ENCODE measurements at places on chromosomes 5 and 9.

DNA sequence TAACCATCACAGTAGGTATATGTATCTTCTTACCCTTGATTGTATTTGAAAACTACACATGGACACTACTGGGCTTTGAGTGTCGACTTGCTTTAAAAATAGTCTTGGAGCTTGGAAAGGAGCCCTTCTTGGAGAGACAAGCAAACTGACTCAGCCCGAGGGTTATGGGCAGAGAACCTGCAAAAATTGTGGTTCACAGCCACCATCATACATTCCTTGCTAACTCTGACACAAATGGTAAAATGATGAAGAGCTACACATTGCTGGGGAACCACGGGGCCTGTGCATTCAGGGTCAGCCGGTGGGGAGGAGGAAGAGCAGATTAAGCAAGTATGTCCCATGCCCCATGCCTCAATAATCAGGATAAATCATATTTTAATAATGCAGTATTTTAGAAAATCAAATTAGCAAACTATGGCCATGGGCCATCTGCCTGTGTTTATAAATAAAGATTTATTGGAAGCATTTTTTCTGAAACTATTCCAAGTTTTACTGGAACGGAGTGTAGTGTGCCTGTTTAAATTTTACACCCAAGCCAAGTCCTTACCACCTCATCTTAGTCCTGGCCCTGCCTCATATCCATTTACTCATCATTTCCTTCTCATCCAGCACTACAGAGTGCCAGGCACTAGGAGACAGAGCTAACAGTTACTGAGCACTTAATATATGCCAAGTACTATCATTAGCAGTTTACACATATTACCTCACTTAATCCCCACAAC, 195.7 kb downstream of the PALM2AKAP2 start:
- DNase-seq, result no peak

- DNase-seq, result no peak
Observed at GRCh38 chr5:24747327-24747726, 102.5 kb upstream of the CDH10 start.

- DNase-seq, result no peak
Observed at GRCh38 chr5:92525131-92525530, 1055.9 kb downstream of the NR2F1-AS1 start.

- no peak for DNase-seq
Observed at GRCh38 chr9:106035806-106036205, 341.5 kb downstream of the TMEM38B start.

GRCh38 chr5:20129501-20129900, 141.5 kb upstream of the CDH18 start:
- no peak for DNase-seq

DNA sequence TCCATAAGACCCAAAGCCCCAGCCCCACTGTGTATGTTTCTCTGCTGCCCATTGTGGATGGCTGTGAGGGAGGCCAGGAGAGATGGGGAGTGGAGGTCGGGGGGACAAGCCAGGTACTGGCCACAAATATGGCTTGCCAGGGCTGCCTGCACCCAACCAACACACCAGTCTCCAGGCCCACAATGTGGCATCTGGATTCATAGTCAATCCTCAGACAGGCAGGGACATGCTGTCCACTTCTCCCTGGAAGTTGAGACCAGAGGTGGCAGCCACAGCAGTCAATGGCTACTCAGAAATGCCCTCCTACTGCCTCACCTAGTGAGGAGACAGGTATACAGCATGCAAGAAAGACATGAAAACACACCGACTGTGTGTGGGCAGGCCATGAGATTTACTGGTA, 61.2 kb upstream of the SLC25A51 start:
- DNase-seq, result no peak

GRCh38 chr5:92237896-92238295, 854.8 kb upstream of the ARRDC3 start:
- no peak for DNase-seq

DNA sequence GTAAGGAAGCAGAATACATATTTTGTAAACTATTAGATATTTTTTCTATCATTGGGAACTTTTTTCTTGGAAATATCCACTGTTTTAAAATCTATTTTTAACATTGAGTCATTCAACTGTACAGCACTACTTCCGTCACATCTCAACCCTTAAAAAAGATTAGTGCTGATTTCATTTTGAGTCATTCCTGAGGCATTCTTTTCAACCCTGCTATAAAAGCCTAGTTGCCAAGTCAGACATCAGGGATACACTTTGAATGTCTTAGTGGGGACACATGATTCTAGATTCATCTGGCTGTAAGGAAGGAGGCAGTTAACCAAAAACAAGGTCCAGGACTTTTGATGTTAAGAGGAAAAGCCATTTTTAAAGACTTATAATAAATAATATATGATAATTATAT, 160.9 kb downstream of the GIN1 start:
- DNase-seq, result no peak

DNA sequence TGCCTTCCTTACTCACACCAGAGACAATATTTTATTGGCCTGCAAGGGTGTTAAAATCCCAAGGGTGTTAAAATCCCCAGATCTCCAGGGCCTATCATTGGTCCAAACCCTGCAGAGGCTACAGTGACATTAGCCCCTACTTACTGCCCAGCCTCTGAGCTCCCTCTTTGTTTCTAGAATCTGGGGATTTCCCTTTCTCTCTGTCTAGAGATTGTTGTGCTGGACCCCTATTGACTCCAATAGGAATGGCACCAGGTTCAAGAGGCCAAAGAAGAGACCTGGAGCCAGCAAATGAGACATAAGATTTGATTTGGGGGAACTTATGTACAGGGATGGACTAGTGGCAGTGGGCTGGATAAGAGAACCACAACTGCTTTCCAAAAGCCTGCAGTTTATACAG, 53.3 kb upstream of the ZBED3 start:
- DNase-seq, result no peak

DNA sequence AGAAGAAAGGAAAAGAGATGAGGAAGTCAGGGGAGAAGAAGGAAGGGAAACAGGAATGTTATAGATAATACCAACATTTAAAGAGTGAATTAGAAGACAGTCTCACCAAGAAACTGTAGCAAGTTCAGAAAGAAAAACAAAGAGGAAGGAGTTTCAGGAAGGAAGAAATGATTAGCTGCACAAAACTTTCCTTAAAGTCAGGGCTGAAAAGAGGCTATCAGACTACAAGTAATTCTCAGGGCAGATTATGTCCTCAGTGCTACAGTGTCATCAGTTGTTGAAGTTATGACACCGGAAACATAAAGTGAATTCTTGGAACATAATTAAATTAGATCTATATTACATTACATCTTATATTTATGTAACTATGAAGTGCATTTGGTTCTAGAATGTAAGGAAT, 226.9 kb downstream of the ARRDC3 start:
- no peak for DNase-seq

DNA sequence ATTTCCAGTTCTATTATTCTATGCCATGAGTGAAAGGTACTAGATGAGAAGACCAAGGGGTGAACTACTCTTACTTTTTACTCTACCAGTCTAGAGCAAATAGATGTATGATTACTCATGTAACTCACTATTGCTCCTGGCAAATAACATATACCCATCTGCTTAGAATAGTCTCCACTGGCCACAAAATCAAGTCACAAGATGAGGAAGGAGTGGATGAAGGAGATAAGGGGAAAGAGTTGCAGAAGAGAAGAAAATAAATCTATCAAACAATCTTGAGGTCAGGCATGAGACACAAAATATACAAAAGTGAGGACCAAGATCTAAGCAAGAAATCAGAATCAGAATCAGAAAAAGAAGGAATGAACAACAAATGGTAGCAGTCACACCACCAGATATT, 13.7 kb upstream of the NR4A3 start:
- DNase-seq, result no peak

GRCh38 chr9:27362447-27363210, 65.7 kb upstream of the EQTN start:
- DNase-seq, result no peak

DNA sequence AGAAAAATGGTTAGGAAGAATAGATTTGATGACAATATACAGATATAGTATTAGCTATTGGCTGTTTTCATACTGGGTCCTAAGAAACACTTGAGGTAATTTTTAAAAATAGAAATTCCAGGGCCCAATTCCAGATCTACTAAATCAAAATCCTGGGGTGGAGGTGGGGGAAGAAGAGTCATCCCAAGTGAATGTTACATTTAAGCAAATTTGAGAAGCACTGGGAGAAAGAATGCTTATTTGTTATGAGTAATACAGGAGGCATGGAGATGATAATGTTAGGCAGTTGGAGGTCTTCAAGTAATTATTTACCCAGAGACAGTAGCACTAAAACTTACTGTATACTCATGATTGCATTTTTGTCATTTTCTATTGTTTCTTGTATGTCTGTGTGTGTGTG, 93.0 kb upstream of the DAB2 start:
- DNase-seq, result no peak

DNA sequence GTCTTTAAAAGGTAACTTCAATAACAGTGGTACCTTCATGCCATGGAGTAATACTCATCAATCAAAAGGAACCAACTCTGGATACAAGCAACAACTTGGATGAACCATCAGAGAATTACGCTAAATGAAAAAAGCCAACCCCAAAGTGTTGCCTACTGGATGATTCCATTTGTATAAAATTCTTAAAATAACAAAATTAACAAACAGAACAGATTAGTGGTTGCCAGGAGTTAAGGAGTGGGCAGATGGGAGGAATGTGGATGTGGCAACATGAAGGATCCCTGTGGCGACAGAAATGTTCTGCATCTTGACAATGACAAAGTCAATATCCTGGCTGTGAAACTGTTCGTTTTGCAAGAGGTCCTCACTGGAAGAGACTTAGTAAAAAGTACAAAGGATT, 50.5 kb downstream of the SPTLC1 start:
- no peak for DNase-seq

DNA sequence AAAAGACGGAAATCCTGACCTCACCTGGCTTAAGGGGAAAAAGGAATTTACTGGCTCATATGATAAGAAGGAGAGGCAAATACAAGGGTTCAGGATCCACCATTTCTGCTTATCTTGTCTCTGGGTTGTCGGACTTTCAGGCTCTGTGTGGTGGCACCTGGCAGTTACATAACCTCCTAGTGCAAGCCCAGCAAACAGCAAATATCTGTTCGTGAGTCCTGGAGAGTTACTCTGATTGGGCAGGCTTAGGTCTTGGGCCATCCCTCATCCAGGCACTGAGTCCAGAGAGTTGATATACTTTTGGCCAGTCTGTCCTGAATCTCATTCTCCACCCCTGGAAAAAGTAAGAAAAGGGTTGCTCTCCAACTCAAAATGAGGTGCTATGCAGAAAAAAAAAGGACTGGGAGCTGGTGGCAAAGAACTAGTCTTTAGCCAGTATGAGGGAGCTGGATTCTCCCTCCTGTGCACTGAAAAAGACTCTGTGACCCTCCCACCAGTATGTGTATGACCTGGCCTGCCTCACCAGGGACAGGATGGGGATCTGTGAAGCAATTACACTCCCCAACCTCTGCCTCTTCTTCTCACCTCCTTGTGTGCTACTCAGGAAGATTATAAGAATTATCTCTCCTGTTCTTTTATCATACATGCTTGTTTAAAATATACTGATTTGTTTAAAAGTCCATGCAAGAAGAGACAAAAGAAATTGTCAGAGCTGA, 282.9 kb downstream of the ARHGAP26 start:
- no peak for DNase-seq

DNA sequence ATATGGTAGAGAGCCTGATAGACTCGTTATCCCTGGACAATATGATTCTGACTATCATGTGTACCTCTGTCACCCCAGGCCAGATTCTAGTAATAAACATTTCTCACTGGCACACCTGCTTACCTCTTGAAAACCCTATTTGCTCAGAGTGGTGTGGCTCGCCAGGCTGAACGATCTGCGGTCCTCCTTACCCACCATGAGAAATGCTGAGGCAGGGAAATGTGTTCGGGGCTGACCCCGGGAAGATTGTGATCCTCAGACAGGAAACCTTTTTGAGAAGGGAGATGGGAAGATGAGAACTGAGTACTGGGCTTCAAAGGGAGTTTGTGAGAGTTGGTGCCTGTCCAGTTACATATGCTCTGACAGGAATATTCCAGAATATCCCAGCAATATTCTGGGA, 10.7 kb upstream of the PRXL2C start:
- no peak for DNase-seq

DNA sequence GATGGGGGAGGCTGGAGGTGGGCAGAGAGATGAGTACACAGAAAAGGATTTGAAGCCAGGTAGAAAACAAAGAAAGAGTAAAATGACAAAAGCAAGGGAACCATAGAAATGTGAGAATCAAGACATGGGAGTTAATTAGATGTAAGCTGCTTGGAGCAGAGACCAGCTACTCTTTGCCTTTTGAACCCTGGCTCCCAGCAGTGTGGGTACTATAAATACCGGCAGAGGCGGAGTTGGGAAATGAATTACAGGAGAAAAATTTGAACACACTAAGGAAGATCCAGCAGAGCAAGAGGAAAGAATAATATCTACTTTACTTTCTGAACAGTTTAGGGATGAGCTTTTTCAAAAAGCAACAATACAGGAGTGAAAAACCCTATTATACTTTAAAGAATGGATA, 36.5 kb downstream of the KIF24 start:
- DNase-seq, result no peak

GRCh38 chr5:57906671-57907070, 424.1 kb upstream of the ACTBL2 start:
- DNase-seq, result no peak

DNA sequence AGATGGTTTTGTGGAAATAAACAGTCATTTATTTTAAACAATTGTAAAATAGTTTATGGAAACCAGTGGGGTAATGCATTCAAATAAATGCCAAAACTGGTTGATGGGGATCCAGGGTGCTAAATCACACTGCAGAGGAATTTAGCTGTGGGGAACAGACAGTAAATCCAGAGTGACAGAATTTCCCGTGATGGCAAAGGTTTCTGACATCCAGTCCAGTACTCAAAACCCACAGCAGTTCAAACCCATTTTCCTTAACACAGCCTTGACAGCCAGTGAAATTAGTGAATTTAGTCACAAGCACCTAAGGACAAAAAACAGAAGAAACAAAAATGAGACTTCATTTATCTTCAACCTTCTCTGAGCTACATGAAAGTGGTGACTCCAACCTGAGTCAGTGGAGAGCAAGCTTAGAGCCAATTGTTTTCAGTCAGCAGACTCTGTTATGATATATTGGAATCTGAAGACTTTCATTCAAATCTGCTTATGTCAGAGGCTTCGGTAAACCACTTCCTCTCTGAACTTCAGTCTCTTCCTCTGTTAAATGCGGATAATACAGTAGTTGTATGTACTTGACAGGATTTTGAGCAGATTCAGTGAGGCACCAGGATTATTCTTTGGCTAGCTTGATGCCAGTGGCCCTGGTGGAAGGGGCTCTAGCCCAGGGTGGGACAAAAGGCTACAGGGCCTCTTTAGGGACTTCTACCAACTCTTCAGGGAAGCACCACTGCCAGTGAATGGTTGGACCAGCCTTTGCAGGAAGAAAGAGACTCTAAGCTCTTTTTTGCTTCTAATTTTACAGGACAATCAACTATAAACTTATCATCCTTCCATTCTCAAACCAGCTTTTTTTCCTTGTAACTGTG, 185.3 kb downstream of the MAPKAP1 start:
- peak; percentile 30 for DNase-seq

Measured in CD8-positive, alpha-beta T cell (primary cell).